AG08395 (cell line): ENCODE measurements at places on chromosomes 12 and 14.

- no peak for DNase-seq
Measured at GRCh38 chr14:38254571-38255407, 1.1 kb downstream of the CLEC14A start.

GRCh38 chr12:68538726-68539614 is 71.7 kb upstream of the RAP1B start:
- DNase-seq = peak; percentile 64

DNA sequence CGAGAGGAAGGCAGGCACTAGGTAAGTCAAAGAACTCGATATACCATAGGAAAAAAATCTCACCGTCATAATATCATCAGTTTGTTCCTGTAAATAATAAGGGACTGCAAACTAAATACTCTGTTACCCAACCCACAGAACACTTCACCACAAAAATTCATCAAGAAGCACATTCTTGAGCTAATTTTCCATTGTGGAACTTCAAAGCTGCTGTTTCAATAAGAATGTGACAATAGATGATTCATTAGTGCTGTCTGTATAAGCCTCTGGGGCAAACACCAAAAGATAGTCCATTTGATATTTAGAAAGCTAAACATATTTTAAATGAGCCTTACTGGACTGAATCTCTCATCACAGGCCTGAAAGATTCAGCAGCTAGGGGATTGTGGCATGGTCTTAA is 219.4 kb downstream of the KSR2 start:
- DNase-seq = no peak

- peak; percentile 2 for DNase-seq
Measured at GRCh38 chr12:21940549-21941505, at the start of gene ABCC9. ABCC9 (minus strand) TSS chr12:21941426; CDS start chr12:21936674, 4,752 bp downstream.

GRCh38 chr12:69698054-69698453 is 1.0 kb downstream of the BEST3 start:
- no peak for DNase-seq

GRCh38 chr12:92602476-92602875 is 100.3 kb upstream of the PLEKHG7 start:
- DNase-seq = peak; percentile 26

DNA sequence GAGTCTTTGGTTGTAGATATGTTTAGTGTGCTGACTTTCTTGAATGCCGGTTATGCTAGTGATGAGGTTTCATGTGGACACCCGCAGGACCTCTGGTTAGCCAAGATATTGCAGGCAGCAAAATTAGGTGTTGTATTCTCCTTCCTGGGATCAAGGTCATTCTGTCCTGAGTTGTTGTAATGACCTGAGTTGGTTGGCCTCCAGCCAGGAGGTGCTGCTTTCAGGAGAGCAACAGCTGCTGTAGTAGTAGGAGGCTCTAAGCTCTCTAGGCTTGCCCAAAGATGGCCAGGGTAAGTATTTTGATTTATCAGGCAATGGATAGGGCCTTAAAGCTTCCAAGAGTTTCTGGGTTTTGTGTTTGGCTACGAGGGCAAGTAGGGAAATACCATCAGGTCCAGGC is 56.0 kb upstream of the BDKRB2 start:
- no peak for DNase-seq

DNA sequence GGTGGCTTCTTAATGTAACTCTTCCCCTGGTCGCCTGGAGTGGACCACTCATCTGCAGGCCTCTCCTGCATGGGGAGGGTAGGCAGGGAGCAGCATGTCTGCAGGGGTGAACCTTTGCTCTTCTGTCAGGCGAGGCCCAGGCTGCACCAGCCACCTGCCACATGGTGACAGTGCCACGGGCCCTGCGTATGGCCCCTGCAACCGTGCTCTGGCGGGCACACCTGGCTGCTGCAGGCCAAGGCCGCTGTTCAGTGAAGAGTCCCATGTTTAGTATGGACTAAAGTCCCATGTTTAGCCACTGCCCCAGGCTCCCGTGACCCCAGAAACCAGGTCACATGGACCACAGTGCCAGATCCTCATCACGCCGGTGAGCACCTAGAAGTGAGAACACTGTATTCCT is 187.0 kb downstream of the ADGRD1 start:
- no peak for DNase-seq

GRCh38 chr12:131049549-131050339 is 96.0 kb downstream of the ADGRD1 start:
- DNase-seq = no peak

DNA sequence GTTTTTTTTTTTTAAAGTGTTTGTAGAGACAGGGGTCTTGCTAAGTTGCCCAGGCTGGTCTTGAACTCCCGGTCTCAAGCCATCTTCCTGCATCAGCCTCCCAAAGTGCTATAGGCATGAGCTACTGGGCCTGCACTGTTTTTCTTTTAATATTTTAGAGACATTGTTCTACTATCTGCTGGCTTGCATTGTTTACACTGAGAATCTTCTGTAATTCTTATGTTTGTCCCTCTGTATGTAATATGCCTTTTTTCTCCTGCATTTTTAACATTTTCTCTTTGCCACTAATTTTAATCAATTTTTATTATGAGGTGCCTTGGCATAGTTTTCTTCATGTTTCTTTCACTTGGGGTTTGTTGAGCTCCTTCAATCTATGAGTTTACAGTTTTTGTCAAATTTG is 15.4 kb upstream of the BCAT1 start:
- DNase-seq = no peak

DNA sequence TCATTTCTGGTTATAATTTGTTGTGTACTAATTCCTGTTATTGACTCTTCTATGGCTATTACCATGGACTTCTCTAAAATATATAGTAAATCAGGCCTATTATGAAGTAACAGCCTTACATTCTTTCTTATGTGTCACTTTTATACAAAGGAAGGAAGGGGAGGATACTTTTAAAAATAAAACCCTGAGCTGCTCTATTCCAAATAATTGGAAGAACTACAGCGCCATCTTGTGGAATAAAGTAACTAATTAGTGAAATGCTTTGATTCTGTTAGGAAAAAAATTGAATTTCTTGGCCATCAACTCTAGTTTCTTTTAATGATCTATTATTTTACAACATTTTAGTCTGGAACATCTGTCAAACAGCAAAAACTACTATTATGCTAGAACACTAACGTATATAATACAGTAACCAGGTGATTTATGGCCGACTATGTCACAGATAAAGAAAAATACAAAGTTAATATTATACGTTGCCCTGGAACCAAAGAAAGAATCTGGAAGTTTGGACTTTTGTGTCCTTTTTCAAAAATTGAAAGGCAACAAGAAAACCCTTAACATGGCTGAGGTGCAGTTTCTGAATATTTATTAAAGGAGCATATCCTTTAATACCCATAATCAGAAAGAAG is 55.0 kb upstream of the NELL2 start:
- peak; percentile 40 for DNase-seq

GRCh38 chr12:58529897-58530741 is 390.2 kb downstream of the LRIG3 start:
- peak; percentile 84 for DNase-seq

GRCh38 chr14:53346988-53347387 is 193.9 kb upstream of the DDHD1 start:
- no peak for DNase-seq

DNA sequence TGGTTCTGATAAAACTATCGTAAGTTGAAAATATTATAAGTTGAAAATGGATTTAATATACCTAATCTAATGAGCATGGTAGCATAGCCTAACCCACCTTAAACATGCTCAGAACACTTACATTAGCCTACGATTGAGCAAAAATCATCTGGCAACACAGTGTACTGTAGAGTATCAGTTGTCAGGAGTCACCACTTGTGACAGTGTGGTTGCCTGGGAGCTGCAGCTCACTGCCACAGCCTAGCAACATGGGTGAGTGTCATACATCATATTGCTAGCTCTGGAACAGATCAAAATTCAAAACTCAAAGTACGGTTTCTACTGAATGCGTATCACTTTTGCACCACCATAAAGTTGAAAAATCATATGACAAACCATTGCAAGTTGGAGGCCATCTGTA is 203.5 kb downstream of the ATXN7L3B start:
- DNase-seq = no peak

GRCh38 chr12:15815730-15816129 is 26.5 kb upstream of the EPS8 start:
- DNase-seq = no peak

DNA sequence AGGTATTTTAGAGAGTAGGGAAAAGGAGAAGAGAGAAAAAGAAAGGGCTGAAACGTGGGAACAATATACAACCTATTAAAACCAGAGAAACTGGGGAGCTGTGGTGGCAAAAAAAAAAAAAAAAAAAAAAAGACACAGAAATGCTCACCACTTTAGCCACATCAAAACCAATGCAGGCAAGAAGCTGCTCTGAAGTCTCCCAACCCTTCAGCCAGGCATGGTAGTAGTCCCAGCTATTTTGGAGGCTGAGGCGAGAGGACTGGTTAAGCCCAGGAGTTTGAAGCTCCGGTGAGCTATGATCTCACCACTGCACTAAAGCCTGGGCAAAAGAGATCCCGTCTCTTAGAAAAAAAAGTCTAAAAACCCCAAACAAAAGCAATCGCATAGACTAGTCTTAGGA is 33.2 kb downstream of the DENND5B start:
- no peak for DNase-seq

DNA sequence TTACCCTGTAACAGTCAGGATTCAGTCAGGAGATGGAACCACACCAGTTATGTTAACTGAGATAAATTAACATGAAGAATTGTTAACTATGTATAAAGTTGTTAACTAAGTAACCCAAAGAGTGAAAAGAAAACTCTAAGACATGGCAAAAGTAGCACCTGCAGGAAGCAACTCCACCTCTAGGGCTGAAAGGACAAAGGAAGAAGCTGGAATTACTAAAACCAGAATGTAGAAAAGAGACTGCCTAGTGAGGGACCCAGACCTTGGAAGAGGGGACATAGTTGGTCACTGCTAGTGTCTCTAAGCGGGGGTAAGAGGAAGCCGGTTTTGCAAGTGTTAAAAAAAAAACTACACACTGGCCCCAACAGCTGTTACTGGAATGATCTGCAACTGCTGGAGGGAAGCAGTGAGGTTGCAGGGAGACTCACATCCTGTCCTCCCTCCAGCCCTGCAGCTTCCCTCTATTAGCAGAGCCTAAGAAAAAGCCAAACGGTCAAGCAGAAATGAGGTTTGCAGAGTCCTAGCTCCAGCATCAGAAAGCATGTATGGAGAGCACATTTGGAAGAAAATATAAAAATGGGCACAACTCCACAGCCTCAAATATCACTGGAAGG is 39.8 kb downstream of the GPR135 start:
- peak; percentile 49 for DNase-seq

DNA sequence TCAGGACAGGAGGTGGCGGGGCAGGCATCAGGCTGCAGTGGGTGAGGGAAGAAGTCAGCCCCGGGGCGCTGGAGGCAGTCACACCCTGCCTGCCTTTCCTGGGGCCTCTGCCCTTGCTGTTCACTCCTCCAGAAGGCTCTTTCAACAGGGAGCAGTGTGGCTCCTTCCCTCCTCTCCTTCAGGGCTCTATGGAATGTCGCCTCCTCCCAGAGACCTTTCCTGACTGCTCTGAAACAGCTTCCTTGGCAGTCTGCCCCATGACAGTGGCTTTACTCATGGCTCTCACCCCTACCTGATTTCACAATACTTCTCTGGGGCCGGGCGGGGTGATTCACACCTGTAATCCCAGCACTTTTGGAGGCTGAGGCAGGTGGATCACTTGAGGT is 7.1 kb downstream of the RHOF start:
- DNase-seq = peak; percentile 80

DNA sequence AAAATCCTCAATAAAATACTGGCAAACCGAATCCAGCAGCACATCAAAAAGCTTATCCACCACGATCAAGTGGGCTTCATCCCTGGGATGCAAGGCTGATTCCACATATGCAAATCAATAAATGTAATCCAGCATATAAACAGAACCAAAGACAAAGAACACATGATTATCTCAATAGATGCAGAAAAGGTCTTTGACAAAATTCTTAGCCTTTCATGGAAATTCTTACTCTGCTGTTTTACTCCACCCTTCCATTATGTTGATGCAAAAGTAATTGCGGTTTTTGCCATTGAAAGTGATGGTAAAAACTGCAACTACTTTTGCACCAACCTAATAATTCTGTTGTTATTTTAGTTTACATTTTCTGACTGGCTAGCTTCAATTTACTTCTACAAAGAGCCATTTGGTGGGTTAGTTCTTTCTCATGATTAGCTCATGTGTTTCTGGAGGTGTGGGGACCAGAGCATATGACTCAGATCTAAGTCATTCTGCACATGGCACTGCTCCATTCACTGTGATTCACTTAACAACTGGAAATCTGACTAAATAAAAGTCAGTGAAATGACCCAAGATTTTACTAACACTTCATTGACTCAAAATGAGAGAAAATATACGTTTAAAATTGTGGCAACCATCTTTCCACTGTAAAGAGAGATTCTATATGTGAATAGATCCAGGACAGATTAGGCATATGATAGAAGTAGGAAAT is 99.9 kb downstream of the TMTC3 start:
- peak; percentile 85 for DNase-seq

GRCh38 chr12:74900232-74900631 is 309.4 kb downstream of the KCNC2 start:
- no peak for DNase-seq
